ENCODE measurements at places on chromosomes 11 and 22.

GRCh38 chr11:72897506-72897905, 83.3 kb downstream of the ATG16L2 start:
- DNase-seq, result no peak

- DNase-seq, result no peak
Observed at GRCh38 chr22:31179345-31179744, 19.4 kb downstream of the RNF185 start.

DNA sequence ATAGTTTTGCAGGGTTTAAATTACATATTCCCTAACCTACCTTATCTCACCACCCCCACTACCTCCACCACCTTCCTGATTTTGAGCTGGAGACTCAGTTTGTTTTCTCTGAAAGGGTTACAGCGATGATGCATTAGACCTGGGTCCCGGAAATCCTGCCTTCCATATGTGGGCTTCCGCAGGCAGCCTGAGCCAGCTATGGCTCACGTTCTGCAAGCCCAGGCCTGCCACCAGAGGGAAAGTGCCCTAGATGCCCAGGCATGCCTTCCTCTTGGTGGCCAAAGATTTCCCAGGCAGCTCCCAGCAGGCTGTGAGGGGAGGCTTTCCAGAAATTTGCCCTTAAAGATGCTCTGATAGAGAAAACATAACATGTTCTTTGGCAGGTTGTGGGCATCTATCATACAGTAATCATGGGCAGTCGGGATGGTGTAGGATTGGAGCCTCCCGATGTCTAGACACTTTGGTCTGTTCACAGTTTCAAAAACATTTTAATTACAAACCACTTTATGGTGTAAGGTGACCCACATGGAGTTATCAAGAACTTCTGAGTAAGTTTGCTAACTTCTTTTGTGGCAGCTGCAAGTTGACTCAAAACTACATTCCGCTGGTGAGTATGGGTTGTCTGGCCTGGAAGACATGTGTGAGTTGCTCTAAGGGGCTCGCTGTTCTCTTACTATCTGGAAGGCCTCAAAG, 79.3 kb downstream of the MICAL2 start:
- DNase-seq, result no peak

GRCh38 chr22:24146194-24146616, 35.1 kb upstream of the SUSD2 start:
- DNase-seq, result peak; percentile 82

GRCh38 chr11:127273593-127274327, 273.2 kb upstream of the KIRREL3 start:
- DNase-seq, result no peak

DNA sequence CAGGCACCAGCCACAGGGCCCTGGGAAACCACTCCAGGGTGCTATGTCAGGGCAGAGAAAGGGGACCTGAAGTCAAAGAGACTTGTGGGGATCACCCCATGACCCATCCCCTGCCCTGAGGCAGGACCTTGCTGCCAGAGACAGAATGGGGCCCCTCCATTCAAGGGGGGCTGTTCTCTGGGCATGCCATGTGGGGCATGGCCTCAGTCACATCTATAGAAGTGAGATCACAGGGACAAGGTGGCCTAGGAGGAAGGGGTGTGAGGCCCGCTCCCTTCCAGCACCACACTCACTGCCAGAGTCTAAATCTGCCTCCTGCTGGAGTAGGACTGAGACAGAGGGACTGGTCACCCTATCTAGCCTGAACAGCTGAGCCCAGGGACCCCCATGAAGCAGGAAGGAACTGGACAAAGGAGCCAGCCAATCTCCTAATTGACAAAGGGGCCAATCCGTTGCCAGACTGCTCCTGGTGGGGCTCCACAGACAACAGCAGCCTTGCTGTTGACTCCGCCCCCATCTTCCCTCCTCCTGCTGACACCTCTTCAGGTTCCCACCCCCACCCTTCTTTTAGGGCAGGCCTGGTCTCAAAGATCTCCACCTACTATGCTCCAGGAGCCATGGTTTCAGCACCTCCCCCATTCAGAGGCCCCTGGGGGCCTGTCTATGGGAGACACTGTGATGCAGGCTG, 26.0 kb downstream of the NEAT1 start:
- no peak for DNase-seq

GRCh38 chr11:35045236-35045820, 93.6 kb upstream of the CD44 start:
- peak; percentile 58 for DNase-seq

GRCh38 chr11:15199693-15200092, 85.0 kb downstream of the INSC start:
- DNase-seq, result no peak

DNA sequence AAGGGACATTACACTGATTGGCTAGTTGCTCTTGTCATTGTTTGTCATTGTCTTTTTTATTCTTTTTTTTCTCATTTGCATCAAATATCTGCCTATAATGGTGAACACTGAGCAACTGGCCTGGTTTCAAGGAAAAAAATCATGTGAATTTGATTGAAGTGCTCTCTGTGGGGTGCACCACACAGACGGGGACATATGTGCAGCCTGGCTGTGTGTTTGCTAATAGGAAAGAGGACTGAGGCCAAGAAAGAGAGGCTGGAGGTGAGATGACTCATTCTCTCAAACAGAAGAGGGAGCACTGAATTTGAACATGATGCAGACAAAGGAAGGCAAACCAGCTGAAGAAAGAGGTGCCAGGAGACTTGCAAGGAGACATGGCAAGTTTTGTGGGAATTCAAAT, 684.9 kb upstream of the CCDC90B start:
- DNase-seq, result no peak

DNA sequence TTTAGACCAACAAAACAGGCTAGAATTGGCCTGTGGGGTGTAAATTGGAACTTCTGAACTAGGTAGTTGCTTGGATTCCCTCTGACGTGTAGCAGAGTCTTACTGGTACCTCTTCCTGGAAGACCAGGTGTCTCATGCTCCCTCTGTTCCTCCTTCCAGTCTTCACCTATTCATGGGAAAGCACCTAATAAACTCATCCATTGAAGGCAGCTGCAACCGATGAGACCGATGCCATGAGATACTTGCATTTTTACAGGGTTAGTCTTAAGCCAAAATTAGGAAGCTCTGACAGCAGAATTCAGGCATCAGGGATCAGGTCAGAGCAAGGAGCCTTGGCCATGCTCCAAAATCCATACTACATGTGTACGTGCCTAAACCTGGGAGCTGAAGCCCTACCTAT, 13.2 kb upstream of the HEPHL1 start:
- DNase-seq, result no peak

GRCh38 chr22:28773461-28773867, 969 bp downstream of the CCDC117 start:
- DNase-seq, result no peak

- DNase-seq, result no peak
Observed at GRCh38 chr11:47132490-47132889, 44.2 kb downstream of the ARFGAP2 start.

DNA sequence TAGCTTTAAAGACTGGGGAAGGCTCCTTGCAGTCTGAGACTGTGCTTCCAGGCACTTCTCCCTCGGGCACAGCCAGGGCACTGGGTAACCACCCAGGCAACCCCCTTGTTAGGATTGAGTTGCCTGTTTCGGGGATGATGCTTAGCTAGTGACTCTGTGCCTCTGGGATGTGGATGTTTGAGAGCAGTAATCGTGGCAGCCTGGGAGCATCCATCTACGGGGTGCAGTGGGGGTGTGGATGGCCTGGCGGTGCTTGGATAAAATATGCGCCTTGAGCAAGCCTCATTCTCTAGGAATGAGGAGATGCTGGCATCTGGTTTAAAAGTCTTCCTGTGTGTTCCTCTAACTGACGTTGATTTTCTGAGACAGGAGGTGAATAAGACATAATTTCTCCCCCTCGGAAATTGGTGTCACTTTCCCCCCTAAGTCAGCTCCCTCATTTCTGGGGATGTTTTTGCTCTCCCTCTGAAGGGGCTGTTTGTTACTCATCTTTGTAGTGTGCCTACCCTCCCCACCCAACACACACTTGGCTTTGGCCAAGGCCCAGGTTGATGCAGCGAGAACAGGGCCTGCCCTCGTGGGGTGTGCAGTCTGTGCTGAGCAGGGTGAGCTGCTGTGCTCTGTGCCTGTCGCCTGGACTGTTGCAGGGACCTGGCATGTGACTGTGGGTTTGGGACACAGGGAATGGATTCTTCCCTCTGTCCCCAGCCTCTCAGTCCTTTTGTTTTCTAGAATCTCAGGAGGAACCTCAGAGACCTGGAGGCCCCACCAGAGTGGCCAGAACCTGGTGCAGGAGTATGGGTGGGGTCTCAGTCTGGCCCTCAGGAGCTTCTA, 2.0 kb downstream of the GNAZ start:
- DNase-seq, result no peak

- DNase-seq, result no peak
Observed at GRCh38 chr22:36379593-36380361, 8.0 kb downstream of the MYH9 start.

GRCh38 chr11:39651857-39652461, 1807.5 kb downstream of the LRRC4C start:
- no peak for DNase-seq

GRCh38 chr22:37267135-37267587, 15.1 kb upstream of the CYTH4 start:
- no peak for DNase-seq

Data from GF-D8 (cell line).